ENCODE measurements at places on chromosomes 13 and 19.

- no peak for DNase-seq
Observed at GRCh38 chr19:10450853-10451609, 30.7 kb downstream of the PDE4A start.

DNA sequence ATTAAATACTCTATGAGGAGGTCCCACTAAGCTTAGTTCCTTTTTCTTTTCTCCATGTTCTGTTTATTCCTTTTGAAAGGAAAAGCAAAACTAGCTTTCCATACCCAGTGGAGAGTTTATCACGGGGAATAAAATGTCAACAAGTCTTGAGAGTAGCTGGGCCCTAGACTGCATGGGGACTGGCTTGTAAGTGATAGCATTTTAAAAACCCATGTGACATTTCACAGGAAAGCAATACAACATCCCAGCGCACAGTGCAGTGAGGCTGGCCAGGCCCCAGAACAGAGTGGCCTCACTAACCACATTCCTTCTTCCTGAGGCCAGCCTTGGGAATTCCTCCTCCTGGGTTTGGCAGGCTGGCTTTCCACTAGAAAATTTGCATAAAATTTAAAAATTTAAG is 149.8 kb downstream of the DLEU7 start:
- no peak for DNase-seq

DNA sequence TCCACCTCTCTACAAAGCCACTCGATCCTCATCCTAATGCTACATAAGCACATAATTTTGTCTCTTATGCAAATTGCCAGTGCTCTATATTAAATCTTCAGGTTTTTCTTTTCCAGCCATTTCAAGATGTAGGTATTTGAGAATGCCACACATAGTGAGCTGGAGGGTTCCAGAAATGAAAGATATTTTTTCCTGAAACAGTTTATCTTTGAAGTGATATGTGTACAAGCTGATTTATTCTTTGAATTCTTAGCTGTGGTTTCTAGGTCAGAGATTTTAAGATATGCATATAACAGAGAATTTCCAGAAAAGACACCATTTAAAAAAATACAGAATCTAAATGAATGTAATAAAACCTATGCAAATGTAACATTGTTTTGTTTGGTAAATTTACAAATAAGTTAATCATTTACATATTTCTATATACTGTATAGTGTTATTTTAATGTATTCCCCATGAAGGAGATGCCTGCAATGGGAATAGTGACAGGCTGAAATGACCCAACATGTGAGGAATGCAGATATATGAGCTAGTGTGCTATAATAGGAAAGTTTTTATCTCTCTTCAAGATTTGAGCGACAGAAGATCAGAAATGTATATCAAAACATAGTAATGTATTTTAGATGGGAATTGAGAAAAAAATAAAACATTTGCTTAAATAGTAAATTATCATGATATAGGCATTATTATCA is 570.2 kb downstream of the SLITRK1 start:
- no peak for DNase-seq

DNA sequence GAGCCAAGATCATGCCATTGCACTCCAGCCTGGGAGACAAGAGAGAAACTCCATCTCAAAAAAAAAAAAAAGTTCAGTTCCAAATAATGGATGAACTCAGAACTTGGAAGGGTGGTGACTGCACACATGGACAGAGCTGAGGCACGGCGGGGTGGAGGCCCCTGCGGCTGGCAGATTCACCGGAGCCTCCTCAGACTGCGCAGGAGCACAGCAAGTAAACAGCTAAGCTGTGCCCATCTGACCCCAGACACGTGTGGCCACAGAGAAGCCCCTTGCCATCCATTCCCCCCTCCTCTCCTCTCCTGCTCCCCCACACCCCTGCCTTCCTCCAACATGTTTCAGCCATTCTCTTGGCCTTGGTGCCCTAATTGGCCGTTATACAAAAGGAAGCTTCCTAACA is 15.6 kb upstream of the PROZ start:
- no peak for DNase-seq

DNA sequence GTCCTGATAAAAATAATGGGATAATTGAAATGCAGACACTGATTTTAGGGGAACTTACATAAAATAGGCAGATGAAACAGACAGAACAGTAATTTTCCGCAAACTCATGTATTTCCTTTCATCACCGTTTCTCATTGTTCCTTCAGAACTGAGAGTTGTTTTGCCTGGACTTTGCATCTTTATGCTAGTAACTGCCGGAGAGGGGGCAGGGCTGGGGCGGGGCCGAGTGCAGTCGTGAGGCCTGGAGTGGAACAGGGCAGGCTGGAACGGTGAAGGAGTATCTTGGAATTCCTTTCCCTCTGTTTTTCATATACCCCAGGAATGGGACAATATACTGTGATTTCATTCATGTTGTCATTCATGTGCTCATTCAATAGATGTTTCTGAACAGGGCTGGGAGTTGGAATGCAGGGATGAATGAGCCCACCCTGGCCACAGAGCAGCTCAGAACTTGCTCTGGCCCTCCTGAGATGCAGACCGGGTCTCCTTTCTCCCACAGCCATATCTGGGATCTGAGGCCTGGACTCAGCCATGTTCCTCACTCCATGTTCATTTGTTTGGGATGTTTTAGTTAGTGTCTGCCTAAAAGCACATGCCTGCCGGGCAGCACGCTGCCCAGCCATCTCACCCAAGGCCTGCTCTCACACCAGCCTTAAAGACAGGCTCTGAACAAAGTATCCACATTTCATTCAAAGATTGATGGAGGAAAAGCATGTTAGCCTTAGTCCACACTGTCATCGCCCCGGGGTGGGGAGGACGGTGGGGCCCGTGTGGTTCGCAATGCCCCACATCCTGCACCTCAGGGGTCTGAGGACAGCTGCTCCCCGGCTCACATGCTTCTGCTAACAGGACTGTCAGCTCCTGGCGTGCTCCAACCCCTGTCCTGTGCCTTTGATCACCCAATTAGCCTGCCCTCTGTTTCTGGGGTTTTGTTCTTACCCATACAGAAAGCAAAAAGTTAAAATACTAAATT is 92.9 kb downstream of the SOX1 start:
- DNase-seq: no peak

DNA sequence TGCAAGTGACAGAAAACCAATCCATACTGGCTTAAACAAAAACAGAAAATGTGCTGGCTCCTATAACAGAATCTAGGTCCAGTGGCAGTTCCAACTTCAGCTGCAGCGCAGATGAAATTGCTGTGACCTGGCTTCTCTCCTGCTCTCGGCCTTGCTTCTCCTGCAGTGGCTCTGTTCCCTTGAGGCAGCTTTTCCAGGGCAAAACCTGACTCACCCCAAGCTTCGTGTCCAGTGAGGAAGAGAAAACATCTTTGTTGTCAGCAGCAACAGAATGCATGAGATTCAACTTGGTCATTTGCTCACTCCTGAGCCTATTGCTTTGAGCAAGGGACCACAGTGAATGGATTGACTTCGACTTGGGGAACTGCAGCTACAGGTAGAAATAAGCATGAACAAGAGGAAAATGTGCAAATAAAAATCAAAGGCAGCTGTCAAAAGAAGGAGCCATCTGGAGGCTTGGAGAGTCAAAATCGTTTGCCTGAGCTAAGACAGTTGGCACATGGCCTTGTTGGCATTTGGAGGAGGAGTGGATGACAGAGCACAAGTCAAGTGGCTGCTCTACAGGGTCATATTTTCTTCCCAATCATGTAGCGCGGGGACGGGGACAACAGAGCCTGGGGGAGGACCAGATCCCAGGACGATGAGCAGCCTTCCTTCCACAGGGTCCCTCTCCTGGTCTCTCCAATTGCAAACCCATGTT is 523.4 kb downstream of the FGF9 start:
- no peak for DNase-seq

DNA sequence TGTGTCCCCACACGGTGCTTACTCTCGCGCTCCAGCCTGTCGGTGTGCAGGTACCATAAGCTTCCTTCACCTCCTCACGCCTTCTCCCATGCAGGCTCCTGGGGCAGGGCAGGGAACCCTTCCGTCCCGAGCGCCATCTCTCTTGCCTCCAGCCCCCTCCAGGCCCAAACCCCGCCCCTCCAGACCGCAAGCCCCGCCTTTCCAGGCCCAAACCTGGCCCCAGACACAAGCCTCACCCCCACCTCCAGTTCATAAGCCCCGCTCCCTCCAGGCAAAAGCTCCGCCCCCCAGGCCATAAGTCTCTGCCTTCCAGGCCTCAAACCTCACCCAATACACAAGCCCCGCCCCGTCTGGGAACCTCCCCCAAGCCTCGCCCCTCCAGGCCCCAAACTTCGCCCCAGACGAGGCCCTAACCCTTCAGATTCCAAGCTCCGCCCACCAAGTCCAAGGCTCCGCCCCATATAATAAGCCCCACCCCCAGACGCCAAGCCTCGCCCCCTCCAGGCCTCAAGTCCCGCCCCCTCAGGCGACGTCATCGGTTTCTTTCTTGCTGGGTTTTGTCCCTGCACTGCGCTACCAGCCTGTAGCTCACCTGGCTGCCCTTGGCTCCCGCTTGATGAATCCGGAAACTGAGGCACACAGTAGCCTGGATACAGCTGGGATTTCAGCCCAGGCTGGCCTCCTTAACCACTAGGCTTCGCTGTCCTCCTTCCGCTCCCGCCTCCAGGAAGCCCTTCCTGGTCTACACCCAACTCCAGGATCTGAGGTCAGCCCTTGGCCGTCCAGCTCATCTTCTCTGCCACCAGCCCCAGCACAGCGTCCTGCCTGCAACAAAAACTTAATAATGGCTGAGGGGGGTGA is 16.1 kb downstream of the MKNK2 start:
- DNase-seq: no peak
